ENCODE measurements at places on chromosomes 11 and 22.

DNA sequence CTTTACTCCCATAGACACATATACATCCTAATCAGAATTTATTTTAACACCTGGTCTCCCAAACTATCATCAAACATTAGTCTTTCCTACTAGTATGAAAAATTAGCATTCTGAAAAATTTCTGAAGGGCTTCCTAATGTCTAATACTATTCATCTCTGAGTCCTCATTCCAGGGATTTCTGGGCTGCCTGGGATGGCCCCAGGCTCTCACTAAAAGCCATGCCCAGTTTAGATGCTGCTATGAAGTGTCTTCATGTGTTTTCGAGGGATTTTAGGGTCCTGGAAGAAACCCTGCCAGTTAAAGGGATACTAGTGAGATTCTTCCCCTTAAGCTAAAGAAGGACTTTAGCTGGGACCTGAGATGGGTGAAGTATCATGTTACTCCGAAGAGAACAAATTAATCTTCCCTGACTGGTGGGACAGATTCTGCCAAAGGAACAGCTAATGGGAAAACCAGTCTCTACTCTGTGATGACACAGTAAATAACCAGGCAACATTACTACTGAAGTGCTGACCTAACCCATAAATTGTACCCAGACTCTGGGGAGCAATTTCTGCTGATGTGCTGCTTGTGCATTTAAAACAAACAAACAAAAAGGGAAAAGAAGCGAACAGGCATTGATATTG, 342.6 kb downstream of the SOX6 start:
- DNase-seq, result no peak

GRCh38 chr22:37633625-37634416, 5.6 kb upstream of the SH3BP1 start:
- peak; percentile 78 for DNase-seq

- no peak for DNase-seq
Observed at GRCh38 chr22:41302021-41302767, 869 bp downstream of the ZC3H7B start.

- peak; percentile 22 for DNase-seq
Observed at GRCh38 chr11:15093432-15093831, 20.0 kb downstream of the CALCB start.

DNA sequence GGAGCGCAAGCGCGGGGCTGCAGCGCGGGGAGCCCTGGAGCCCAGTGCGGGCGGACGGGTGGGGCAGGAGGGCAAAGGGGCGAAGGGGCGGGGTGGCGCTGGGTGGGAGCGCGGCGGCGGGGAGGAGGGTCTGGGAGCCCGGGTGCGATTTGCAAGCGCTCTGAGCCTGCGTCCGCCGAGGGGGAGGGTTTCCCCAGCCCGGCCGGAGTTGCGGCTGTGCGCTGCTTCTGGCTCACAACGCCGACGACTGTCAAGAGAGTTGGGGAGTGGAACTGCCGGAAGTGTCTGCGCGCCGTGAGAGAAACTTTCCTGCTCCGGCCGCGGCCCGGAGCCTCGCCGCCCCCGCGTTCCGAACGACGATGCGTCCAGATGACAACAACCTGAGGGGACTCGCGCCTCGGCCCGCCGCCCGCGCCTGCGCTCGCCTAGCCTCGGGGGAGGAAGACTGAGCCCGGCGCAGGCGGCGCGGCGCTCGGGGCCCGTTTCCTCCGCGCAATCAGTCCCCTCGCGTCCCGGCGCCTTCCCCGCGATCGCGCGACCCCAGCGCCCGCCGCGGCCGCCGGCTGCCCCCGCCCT, at the start of gene ARHGAP42:
Gene ARHGAP42 (plus strand): TSS at position 235 of the 576 bp plus-strand sequence. CDS start 391 bp downstream, outside the sequence.
- peak; percentile 37 for DNase-seq
